SK-MEL-5 (cell line): ENCODE measurements at places on chromosomes 6 and 20.

DNA sequence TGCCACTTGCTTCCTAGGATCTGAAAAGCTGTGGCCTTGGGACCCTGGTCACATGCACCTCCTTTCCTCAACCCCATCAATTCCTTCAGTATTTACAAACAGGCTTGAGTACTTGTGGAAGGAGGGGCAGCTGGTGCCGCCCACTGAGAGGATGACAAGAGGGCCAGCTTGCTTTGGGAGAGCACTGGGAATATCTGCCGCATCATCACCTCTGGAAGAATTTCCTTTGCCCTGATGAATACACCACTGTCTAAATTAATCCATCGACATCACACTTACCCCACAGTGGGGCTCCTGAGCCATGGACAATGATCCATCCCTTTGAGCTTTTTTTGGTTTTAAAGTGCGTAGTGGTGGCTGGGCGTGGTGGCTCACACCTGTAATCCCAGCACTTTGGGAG is 25.9 kb downstream of the TBC1D20 start:
- no peak for DNase-seq

GRCh38 chr20:16692442-16692841 is 37.4 kb upstream of the SNRPB2 start:
- DNase-seq: no peak

DNA sequence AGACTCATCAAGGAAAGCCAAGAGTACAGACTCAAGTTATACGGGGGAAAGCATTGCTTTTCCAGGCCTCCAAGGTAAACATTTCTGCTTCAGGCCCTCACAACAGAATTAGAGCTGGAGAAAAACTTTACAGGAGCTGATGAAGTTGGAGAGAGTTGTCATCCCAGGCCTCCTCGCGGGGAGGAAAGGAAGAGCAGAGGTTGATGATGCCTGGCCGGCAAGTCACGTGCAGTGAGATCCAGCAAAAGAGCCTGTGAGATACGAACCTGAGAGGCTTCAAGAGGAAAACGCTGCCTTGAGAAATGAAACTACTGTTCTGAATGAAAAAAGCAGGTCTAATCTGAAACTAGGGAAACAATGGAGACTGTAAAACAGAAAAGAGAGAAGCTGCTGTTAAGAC is 122.9 kb downstream of the FAM120B start:
- peak; percentile 16 for DNase-seq

DNA sequence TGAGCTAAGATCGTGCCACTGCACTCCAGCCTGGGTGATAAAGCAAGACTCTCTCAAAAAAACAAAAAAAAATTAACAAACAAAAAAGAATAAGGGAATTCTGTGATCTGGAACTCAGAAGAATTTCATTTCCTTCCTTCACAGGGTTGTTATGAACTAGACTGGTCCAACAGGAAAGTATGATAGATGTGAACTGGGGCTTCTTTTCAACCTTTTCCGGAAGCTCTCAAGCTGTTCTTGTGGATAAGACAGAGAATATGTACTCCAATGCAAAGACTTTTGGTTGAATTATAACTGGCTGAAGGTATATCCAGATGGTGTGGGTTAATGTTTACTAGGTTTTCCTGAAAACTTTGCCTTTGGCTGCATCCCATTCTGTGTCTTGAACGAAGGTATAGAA is 5.3 kb downstream of the RNF8 start:
- no peak for DNase-seq

GRCh38 chr20:8449123-8449522 is 317.1 kb downstream of the PLCB1 start:
- DNase-seq: no peak

DNA sequence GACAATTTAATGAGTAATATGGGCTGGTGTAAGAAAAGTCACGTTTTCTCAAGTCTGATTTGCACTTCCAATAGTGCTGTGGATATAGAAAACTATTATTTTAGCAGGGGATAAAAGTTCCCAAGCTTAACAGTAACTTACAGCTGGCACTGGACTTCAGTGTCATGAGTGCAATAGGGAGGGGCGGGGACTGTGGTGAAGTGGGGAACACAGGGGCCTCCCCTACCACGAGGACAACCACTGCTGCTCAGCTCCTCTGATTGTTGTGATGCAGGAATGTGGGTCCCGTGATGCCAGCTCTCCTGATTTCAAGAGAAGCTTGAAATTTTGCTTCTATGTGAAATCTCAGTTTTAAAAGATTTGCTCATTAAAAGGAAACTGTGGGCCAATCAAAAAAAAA is 24.0 kb downstream of the SLC13A3 start:
- no peak for DNase-seq

- no peak for DNase-seq
Observed at GRCh38 chr6:45710304-45710821, 305.3 kb downstream of the CLIC5 start.

DNA sequence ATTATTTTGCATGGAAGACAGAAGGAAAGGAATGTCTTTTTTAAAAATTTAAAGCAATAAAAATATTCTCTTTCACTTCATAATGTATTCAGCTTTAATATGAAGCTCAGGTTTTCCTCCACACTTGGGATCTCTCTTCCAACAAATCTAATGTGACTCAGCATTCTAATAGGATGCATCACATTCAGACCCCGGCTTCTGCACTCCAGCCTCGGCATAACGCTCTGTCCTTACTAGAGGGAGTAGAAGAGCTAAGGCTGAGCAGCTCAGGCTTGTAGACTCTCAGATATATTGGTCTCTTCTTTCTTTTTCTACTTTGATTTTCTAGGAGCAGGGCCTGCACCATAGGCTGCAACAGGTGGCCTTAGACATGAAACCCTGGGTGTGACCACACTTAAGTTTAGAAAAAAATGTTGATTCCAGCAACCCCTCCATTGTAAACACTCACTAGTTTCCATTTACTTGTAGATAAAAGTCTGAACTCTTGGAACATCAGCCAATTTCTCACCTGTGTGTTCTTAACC is 161.7 kb downstream of the PAK5 start:
- DNase-seq: no peak

- peak; percentile 74 for DNase-seq
Observed at GRCh38 chr6:85660181-85660611, 17.5 kb upstream of the SYNCRIP start.

- no peak for DNase-seq
Observed at GRCh38 chr6:10809098-10809497, 29.2 kb downstream of the MAK start.

DNA sequence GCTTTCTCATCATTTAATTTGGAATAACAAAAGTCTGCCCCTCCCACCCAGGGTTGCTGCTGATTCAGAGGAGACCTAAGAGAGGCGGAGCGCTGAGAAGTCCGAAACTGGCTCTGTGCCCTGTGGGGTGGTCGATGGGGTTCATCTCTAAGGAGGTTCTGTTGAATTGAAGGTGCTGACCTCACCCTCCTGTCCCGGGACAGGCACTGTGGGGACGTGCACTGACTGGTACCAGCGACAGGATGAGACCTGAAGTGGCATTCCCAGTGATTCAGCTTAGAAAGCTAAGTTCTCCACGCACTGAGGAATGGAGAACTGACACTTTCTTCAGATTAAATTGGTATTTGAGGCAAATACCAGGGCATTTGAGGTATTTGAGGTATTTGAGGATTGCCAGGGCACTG is 1.3 kb downstream of the GUCA1B start:
- no peak for DNase-seq

GRCh38 chr6:140480852-140481251 is 1106.4 kb upstream of the CITED2 start:
- no peak for DNase-seq

- DNase-seq: no peak
Observed at GRCh38 chr6:4802312-4802935, 26.2 kb downstream of the CDYL start.

DNA sequence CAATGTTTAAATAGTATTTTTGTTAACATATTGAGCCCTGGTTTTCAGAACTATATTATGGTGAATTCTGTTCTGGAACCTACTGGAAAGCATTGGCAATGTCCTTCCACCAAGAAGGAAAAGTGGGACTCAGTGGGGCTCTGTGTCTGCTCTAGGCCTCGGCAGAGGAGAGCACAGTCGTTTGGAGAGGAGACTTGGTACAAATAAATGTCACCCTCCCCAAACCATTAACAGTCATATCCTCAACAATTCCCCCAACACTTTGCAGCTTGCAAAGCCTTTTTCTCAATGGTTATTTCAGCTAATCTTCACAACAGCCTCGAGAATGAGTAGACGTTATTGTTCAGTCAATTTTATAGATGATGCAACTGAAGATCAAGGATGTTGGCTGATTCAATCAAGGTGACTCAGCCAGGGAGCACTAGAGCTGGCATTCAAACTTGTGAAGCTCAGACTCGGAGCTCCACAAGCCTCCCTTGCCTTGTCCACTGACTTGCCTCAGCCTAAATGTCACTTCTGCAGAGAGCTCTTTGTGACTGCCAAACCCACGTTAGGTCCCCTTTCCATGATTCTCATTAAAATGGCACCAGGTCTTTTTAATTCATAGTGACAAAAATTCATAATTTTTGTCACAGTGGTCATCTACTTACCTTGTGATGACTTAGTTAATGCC is 60.6 kb downstream of the TOX2 start:
- peak; percentile 44 for DNase-seq

- no peak for DNase-seq
Observed at GRCh38 chr6:53306819-53307347, 41.9 kb downstream of the ELOVL5 start.

- DNase-seq: no peak
Observed at GRCh38 chr6:8391934-8392333, 43.4 kb downstream of the SLC35B3 start.

GRCh38 chr6:124193132-124193531 is 389.5 kb downstream of the NKAIN2 start:
- no peak for DNase-seq

- DNase-seq: no peak
Observed at GRCh38 chr6:157487110-157487773, 106.3 kb downstream of the ZDHHC14 start.

DNA sequence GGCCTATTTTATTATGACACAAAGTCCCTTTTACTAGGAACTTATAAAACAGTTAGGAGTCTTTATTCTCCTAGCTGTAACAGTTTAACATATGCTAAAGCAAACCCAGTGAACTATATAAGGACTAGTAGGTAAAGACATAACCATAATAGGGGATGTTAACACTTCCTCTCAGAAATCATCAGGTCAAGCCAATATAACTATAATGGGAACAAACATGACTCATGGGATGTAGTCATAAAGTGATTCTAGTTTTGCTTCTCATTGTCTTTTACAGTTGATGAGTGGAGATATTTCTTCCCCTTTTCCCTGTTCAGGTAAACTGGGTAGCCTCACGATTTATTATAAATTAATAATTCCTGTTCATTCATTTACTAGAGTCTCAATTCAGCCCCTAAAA is 9.7 kb downstream of the PTCHD4 start:
- DNase-seq: no peak

GRCh38 chr6:72589096-72589495 is 32.8 kb upstream of the KCNQ5 start:
- no peak for DNase-seq

- no peak for DNase-seq
Observed at GRCh38 chr6:137765059-137765458, 102.0 kb upstream of the TNFAIP3 start.

GRCh38 chr6:104855507-104855906 is 4.2 kb downstream of the HACE1 start:
- DNase-seq: no peak

GRCh38 chr20:47127546-47127945 is 229.0 kb downstream of the ZMYND8 start:
- no peak for DNase-seq

DNA sequence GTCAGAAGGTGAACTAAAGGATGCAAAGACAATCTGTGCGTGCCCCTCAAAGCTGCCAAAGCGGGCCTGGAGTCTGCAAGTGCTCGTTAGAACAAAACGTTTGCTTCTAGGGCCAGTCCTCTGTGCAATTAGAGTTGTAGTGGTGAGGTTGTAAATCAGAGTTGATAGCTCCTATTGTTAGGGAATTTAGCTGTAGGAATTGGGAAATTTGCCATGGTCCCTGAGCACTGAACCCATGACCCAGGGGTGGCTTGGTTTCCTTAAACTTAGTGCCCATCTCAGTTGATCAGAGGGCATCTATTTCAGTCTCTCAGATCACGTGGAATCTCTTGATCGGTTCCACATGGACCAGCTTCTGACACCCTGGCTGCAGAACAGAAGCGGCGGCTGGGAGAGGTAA is 18.8 kb upstream of the RPS6KA2 start:
- DNase-seq: no peak

GRCh38 chr6:29965873-29966601 is 23.7 kb downstream of the HLA-A start:
- DNase-seq: peak; percentile 94

DNA sequence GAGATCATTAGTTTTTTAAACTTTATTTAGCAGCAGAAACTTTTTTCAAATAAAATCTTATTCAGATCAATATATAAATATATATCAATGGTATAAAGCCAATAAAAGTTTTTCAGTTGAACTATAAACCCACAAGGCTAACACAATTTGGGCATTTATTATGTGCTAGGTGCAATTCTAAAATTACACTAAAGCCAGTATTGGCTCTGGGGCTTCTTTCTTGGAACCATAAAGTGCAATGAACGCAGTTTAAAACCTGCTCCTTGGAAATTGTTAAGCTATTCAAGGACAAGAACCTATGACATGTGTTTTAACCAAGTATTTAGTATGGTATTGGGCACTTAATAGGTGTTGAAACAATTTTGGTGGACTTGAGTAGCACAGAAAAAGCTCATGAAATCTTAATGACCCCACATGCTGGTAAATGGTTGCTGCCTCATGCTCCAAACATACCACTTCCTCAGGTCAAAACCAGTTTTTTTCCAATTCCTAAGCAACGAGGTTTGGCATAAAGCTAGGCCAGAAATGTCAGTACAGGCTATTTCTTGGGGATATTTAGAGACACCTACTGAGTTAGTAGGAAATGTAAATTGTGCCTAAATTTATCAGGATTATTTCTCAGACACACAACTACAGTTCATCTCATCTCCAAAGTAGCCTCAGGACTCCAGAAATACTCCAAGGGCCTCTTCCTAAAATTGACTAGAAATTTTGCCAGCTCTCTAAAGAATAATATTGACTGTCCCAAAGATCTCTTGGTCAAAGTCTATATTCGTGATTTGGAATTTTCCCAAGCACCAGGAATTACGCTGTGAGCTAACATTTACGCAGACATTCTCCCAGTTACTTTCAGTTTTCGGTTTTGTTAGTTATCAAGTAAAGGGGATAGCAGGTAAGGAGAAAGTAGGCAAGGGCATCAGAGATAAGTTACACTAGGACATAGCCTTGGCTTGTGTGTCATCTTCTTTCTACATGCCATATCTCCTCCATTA is 90.9 kb upstream of the LGSN start:
- DNase-seq: no peak

DNA sequence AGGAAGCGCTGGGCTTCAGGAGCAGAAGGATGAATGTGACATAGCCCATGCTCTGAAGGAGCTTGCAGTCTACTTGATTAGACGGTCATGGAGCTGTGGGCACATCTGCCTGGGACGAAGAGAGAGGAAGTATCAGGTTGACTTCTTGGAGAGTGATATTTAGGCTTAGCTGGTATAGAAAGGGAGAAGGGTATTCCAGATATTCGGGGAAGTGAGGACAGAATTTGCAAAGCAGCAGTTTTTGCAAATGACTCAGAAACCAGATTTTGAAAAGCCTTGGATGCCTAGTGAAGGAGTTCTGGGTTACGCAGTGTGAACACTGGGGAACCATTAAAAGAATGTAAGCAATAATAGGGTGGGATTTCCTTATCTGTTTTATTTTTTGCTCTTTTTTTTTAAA is 60.7 kb downstream of the EYA4 start:
- DNase-seq: no peak

- DNase-seq: no peak
Observed at GRCh38 chr6:29933955-29934354, 8.4 kb upstream of the HLA-A start.

- DNase-seq: no peak
Observed at GRCh38 chr6:152905551-152906299, 77.1 kb downstream of the FBXO5 start.
